Globus pallidus (tissue), 1 donor: ENCODE measurements at places on chromosomes 6 and 20.

GRCh38 chr20:52539891-52540290 lies 348.3 kb upstream of the ZFP64 start:
- DNase-seq: no peak

- DNase-seq: no peak
Measured at GRCh38 chr20:45938727-45939438, 4.4 kb downstream of the PCIF1 start.

DNA sequence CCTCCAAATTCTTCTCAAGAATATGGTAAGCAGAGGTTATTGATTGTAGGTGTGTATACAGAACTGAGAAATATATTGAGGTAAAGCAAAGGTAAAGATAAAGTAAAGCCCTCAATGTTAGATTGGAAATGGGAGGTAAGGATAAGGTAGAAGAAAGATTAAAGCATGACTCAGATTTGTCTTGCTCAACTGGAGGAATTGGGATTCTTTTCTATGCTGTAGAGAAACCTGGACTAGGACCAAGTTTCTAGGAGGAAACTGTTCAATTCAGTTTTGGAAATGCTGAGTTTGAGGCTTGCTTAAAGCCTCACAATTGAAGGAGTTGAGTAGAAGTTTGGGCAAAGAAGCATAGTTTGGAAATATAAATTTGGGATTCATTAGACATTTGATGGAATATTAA lies 634.0 kb upstream of the PTCHD4 start:
- DNase-seq: no peak

- DNase-seq: no peak
Measured at GRCh38 chr6:102520966-102521365, 1127.5 kb downstream of the GRIK2 start.

DNA sequence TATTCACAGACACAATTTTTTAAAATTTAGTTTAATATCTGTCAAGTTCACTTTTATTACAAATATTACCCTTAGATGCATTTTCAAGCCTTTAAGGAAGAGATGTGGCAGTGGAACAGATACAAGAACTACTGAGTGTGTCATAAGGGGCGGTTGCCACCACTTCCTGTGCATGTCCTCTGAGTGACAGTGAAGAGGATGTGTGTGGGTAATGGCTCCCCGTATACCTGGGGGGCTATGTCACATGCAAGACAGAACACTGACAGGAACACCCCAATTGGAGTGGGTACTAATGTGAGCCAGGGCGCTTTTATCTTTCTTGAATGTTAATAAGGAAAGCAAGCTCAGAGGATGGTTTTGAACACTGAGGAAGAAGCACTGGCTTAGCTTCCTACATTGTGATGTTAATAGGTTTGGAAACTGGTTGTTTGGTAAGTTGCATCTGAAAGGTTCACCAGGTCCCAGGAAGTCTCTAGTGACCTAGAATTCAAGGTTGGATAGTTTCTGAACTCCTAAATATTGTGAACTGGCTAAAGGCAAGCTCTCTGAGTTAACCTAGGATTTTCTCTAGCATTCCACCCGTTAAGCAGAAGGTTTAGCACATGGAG lies 83.4 kb upstream of the ASF1A start:
- no peak for DNase-seq

DNA sequence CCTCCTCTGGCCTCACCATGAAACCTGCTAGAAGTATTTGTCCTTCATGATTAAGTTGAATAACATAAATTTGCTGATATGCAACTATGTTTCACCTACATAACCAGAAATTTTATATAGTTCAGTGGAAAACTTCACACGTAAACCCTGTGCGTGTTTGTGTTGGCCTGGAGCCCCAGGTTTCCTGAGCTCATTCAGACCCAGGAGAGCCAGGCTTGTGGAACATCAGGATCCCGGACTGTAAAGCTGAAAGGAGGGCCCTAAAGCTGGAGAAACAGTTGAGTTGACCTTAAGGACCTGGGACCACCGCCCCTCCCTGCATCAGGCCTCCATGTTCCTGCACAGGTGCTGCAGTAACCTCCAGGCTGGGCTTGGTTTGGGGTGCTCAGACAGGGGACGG lies 3.1 kb upstream of the SPATS1 start:
- no peak for DNase-seq

GRCh38 chr6:16043171-16044135 lies 85.4 kb upstream of the MYLIP start:
- DNase-seq: peak; percentile 49

GRCh38 chr20:44467289-44467883 lies 8.3 kb upstream of the TTPAL start:
- DNase-seq: no peak

- no peak for DNase-seq
Measured at GRCh38 chr20:41304424-41305079, 13.0 kb downstream of the ZHX3 start.

DNA sequence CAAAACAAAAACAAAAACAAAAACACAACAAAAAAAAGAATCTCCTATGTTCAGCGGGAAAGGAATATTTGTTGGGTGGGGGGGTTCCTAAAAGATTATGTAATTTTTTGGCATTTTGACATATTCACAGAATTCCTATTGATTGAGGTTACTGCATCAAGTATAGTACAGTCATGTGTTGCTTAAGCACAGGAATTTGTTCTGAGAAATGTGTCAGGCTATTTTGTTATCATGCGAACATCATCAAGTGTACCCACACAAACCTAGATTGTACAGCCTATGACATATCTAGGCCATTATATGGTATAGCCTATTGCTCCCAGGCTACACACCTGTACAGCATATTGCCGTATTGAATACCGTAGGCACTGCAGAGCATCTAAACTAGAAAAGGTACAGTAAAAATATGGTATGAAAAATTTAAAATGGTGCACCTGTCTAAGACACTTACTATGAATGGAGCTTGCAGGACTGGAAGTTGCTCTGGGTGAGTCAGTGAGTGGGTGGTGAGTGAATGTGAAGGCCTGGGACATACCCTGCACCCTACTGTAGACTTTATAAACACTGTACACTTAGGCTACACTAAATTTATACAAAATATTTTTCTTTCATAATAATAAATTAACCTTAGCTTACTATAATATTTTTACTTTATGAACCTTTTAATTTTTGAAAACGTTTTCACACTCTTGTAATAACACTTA lies 110.6 kb downstream of the CDKAL1 start:
- no peak for DNase-seq

GRCh38 chr6:23016696-23017095 lies 447.3 kb downstream of the HDGFL1 start:
- no peak for DNase-seq

DNA sequence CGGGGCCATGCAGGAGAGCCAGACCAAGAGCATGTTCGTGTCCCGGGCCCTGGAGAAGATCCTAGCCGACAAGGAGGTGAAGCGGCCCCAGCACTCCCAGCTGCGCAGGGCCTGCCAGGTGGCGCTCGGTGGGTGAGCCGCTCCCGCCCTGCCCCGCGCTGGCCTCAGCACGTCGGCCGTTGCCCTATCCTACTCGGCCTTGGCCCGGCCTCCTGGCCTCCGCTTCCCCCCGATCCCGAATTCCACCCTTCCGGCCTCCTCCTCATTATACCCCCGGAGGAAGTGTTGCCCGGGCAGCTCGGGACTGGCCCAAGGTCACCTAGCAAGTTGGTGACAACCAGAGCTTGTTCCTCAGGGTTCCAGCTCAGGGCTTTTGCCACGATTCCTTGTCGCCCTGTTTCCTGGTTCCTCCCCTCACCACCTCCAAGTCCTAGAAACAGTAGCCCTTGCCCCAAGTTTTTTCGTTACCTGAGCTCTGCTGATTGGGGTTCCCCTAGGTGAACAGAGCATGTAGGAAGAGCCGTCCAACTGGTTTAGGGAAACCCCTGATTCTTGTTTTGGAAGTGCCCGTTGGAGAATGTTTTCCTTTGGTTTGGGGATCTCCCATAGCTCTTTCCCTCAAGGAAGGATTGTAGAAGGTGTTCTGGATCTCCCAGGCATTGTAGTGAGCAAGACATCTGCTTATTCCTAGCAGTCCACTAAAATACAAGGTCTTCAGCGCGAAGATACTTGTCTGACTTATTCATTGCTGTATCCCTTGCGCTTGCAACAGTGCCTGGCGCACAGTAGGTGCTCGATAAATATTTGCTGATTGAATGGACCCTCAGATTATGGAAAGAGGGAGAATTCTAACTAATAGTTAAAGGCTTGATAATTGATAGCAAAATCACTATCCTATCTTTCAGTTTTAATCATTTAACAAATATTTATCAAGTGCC lies 641 bp downstream of the ARFGEF2 start:
- peak; percentile 20 for DNase-seq

GRCh38 chr20:13799040-13799439 lies 14.2 kb downstream of the NDUFAF5 start:
- DNase-seq: no peak

DNA sequence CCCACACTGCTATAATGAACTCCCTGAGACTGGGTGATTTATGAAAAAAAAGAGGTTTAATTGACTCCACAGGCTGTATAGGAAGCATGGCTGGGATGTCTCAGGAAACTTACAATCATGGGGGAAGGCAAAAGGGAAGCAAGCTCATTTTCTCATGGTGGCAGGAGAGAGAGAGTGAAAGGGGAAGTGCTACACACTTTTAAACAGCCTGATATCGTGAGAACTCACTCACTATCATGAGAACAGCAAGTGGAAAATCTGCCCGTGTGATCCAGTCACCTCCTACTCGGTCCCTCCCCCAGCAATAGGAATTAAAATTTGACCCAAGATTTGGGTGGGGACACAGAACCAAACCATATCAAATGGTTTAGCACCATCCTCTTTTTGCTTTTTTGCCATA lies 116.6 kb upstream of the CEP162 start:
- DNase-seq: no peak

GRCh38 chr6:84836366-84836765 lies 72.0 kb upstream of the TBX18 start:
- DNase-seq: no peak

- no peak for DNase-seq
Measured at GRCh38 chr6:23523771-23524170, 602.2 kb upstream of the NRSN1 start.

GRCh38 chr6:143745166-143746133 lies 67.7 kb downstream of the PHACTR2 start:
- peak; percentile 33 for DNase-seq

GRCh38 chr6:113317442-113317841 lies 539.7 kb upstream of the MARCKS start:
- DNase-seq: no peak

DNA sequence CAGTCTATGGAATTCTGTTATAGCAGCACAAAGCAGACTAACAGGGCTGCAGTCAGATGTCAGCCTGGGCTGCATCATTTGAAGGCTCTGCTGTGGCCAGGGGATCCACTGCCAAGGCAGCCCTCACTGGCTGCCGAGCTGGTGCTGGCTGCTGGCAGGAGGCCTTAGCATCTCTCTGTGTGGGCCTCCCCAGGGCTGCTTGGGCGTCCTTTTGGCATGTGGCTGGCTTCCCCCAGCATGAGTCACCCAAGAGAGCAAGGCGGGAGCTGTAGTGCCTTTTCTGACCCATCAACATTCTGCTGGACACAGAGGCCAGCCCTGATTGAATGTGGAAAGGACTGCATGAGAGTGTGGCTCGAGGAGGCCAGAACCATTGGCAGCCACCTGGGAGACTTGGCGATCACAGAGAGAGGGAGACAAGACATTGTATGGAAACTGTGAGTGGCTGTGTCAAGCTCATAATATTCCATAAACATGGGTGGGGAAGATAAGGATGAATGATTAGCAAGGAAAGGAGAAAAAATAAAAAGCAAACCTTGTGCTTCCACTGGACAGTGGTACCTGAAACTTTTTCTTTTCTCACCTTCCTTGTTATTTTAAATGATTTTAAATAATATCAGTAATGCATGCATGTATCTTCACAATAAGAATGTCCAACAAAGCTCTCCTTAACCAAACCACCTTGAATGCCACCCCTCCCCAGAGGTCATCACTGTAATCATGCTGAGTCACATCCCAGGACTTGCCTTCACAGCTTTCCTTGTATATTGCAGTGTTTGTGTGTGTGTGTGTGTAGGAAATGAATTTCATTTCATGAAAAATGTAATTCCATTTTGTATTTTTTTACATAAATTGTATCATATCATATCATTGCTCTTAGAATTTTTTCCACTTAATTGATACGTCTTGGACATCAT lies 55.0 kb upstream of the VSX1 start:
- peak; percentile 82 for DNase-seq

GRCh38 chr20:37347891-37348791 lies 2.2 kb downstream of the SRC start:
- no peak for DNase-seq

- no peak for DNase-seq
Measured at GRCh38 chr20:49768204-49769047, 44.2 kb upstream of the SLC9A8 start.

- no peak for DNase-seq
Measured at GRCh38 chr6:140684776-140685550, 1310.5 kb upstream of the CITED2 start.

DNA sequence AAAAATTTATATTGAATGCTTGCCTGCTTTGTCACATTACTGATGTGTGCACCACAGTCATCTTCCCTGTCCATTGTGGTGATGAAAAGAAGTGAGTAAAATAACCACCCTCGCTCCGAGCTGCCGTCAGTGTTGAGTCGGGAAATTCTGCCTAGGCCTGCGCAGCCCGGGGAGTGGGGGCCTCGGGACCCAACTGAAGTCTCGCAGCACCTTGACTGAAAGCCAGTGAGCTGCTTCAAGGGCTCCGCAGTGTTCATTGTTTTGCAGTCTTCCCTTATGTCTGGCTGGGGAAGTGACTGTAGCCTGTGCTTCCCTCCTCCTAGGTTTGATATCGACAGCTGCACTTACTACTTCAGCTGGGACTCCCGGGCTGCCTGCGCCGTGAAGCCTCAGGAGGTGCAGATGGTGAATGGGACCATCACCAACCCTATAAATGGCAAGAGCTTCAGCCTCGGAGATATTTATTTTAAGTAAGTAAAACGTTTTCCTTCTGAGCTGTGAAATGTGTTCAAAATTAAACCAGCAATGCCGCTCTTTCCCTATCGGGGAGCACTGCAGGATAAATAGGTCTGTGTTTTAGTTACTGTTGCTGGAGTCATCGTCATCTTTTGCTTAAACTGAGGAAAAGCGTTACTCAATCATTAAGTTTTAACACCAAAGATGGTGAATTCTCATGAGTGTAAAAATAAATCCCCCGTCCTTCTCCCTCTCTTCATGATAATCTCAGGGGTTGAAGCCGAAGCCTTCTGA lies 32.7 kb upstream of the SLC22A1 start:
- DNase-seq: no peak

DNA sequence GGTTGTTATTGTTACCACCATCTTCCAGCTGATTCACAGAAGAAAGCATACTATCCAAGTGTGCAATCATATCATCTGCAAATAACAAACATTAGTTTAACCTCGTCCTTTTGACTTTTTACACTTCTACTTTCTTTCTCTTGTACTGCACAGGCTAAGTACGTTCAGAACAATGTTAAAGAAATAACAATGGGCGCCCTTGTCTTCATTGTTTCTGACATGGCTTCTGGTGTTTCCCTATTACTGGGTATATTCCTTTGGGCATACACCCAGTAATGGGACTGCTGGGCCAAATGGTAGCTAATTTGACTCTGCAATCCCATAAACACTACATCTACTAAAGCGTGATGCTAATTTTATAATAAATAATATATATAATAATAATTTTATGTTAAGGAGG lies 146.7 kb downstream of the GJA10 start:
- peak; percentile 69 for DNase-seq

- DNase-seq: no peak
Measured at GRCh38 chr20:46195264-46196036, 77.3 kb downstream of the CD40 start.
